ENCODE measurements at places on chromosomes 11 and 22.

GRCh38 chr11:27820249-27820648 is 120.0 kb upstream of the BDNF start:
- no peak for DNase-seq

GRCh38 chr22:50012211-50013181 is at the start of gene IL17REL:
Gene IL17REL (minus strand): TSS chr22:50012765. CDS start chr22:50012646, 119 bp downstream.
- DNase-seq = no peak

DNA sequence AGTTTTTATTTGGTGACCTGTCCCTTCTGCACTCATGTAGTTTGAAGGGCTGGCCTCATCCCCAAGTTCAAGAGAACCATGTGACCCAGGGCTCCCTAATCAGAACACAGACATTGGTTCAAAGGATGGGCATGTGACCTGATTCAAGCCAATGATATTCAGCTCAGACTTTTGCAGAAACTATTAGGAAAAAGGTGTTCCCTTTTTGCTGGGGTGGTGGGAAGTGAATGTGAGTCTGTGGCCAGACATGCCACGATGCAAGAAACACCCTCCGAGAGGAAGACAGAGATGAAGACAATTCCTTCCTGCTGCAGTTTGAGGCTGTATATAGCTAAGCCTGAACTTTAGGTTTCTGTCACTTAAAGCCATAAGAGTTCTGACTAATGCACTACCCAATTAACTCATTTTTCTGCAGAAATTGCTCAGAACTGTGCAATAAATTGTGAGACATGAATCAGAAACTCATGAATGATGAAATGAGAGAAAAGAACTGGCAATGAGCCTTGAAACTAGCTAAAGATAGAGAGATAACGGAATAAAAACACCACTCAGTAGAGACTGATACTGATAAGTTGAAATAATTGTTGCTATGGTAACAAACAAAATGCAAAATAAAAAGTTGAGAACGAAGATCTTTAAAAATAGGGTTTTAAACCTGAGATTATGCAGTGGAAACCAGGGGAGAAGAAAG is 9.2 kb upstream of the MAPK1 start:
- DNase-seq = no peak

DNA sequence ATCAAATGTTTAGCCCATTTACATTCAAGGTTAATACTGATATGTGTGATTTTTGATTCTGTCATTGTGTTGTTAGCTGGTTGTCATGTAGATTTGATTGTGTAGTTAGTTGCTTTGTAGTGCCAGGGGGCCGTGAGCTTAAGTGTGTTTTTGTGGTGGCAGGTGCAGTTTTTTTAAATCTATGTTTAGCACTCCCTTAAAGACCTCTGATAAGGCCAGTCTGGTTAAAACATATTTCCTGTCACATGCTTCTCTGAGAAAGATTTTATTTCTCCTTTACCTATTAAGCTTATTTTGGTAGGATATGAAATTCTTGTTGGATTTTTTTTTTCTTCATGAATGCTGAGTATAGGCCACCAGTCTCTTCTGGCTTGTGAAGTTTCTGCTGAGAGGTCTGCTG is 540.6 kb downstream of the LUZP2 start:
- DNase-seq = no peak

DNA sequence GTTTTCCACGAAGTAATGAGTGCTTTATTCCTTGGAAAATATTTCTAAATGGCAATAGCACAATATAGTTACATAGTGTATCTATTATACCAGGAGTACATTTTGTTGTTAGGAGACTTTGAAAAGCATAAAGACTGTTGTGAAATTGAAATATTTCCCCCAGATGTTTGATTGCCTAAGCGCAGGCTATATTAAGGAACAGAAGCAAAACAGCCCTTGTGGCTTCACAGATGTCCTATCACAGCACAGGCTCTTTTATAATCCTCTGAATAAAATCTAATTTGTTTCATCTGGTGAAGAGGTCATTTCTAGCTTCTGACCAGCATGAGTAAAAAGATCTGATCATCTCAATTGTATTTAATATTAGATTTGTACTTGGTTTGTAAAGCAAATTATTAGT is 48.2 kb downstream of the BSX start:
- no peak for DNase-seq

DNA sequence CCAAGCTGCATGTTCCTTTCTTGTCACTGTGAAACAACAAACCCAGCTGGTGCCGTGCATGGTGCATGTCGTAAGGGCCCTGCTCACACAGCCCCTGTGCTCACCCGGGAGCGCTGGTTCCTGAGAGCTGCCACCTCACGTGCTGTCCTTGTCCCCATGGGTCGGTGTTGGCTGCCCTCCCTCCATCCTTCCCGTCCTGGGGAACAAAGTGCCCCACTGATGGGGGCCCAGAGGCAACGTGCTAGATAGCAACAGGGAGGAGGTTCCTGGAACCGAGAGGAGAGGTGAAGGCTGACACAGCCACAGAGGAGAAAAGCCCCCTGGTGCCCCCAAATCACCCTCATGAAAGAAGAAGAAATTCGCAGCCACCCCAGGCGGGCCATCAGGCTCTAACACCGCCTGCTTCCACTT is 56.6 kb upstream of the SLC22A12 start:
- no peak for DNase-seq

DNA sequence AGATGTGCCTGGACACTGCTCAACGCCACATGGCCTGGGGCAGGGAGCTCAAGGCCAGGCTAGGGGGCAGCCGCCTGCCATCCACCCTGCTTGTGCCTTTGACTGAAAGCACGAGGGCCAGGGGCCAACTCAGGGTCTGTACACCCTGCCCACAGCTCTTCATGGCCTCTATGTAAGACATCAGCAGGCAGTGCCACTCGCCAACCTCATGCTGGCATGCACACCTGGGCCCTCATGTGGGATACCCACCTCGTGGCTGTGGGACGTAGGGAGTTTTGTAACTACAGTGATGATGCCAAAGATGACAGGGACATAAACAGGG is 25.6 kb downstream of the TBX1 start:
- DNase-seq = no peak

DNA sequence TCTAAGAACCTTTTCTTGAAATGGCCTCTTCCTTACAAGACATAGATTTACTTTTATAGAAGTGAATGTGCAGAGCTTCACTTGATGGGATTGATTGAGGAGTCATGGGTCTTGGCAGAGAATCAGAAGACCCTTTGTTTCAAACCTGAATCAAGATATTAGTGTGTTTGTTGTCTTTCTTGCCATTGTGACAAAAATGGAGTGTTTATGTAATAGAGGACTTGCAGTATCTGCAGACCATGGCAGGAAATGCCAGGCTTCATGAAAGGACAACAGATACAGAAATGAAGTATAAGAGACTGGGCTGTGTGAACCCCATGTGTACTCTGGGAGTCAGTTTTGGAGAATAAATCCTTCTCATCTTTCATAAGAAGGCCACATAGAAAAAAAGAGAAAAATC is 72.9 kb upstream of the HORMAD2 start:
- no peak for DNase-seq

DNA sequence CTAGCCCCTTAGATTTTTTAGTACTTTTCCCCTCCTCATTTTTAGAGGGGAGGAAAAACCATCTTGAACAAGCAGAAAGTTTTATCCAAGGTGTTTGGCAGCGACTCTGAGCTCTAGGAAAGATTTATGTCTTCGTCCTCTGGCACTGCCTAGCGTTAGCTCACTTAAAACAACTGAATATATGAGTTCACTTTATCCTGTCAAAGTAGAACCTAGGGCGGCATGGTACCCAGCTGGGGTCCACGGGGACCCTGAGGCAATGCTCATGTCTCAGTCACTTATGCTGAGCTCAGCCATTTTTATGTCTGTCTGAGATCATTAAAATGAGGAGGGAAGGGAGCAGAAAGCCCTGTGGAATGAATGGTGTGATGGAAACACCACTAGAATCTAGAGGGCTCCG is 14.2 kb upstream of the VSIG10L2 start:
- DNase-seq = no peak

- no peak for DNase-seq
These were observed 526.6 kb downstream of the MN1 start for GRCh38 chr22:27274770-27275449.

GRCh38 chr11:46458491-46458890 is 66.9 kb upstream of the CHRM4 start:
- DNase-seq = no peak

DNA sequence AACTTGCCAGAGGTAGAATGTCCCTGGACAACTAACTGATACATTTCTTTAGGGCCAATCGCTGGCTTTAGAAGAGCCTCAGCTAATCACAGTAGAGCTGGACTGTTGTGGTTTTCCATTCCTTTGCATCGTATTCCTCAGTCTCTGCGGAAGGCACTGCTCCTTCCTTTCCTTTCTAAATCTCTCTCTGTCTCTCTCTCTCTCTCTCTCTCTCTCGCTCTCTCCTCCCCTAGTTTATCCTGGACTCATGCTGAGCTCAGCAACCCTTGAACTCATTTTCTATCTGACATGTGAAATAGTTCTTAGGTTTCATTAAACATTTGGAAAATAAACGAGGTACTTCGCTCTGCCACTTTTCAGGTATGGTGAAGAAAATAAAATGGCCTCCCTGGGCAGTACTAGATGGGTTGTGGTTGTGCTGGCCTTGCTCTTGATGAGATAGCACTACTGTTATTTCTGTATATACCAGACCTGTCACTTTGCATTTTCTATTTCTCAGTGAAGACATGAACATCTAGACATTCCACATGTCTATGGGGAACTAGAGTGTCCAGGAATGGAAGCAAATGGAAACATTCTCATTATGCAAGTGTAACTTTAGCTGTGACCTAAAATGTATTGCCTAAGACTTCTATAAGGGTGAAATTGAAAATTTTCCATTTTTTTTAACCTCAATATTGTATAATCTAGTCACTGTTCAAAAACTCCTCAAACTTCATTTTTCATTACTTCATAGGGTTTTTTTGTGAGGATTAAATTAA is 12.0 kb upstream of the SESN3 start:
- no peak for DNase-seq

- DNase-seq = no peak
These were observed 32.8 kb downstream of the NRXN2 start for GRCh38 chr11:64690235-64690634.

DNA sequence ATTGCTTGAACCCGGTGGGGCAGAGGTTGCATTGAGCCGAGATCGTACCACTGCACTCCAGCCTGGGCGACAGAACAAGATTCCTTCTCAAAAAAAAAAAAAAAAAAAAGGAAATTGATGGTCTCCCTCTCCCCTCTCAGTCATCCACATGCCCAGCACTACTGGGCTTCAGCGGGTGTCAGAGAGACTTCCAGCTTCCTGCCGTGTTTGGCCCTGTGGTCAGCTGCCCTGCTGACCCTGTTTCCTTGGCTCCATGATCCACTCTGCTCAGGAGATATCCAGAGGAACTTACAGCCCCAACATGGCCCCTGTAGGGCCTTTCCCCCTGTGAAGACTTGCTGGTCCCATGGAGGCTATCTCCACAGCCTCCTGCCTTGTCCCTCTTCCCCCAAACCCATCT is 6.1 kb upstream of the PNPLA3 start:
- DNase-seq = peak; percentile 21

- no peak for DNase-seq
These were observed 17.9 kb downstream of the RTN3 start for GRCh38 chr11:63698976-63699733.

DNA sequence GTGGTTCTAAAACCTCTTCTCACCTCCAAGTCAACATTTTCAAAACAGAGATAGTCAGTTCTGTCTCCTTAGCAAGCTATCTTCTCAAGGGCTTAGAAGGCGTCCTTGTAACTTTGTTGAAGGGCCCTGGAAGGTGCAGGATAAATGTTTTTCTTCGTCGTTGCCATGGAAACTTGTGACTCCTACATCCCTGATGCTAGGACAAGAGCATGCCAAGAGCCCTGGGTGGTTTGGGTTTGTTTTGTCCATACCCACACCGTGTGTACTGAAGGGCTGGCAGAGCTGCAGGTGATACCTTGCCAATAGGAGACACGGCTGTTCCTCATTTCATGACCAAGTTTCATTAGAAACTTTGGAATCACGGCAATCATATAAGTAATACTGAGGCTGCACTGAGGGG is 81.6 kb downstream of the GALNT18 start:
- DNase-seq = no peak

- DNase-seq = no peak
These were observed 40.9 kb downstream of the TEAD1 start for GRCh38 chr11:12715131-12715530.

DNA sequence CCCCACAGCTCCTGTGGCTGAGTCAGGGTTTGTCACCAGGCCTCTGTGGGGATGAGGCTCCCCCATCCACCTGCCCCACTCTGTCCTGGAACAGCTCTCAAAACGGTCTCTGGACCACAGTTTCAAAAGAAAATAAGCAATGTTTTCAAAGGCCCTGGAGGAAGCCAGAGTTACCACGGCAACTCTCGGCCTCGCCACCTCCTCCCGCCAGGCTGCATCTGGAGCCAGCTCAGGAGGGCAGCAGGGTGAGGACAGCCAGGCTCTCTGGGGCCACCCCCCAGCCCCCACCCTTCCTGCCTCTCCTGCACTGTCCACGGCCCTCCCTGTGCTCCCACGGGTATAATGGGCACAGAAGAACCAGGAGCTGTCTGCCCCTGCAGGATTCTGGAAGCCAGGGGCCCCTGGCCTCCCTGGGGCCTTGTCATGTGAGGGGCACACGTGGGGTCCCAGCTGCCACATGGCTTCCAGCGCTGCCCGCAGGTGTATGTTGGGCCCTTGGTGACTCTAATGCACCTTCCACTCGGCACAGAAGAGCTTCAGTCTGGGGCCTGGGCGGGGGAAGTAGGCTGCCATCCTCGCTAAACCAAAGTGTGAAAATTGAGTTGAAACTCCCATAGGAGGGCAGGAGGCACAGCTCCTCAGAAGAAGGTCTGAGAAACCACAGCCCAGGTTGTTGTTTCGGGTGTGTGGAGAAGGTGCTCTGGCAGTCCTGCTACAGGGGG is 10.3 kb downstream of the CD81 start:
- DNase-seq = no peak

- DNase-seq = no peak
These were observed 2.7 kb upstream of the CLMP start for GRCh38 chr11:123197711-123198110.

- no peak for DNase-seq
These were observed 18.1 kb downstream of the RASD2 start for GRCh38 chr22:35558719-35559118.

DNA sequence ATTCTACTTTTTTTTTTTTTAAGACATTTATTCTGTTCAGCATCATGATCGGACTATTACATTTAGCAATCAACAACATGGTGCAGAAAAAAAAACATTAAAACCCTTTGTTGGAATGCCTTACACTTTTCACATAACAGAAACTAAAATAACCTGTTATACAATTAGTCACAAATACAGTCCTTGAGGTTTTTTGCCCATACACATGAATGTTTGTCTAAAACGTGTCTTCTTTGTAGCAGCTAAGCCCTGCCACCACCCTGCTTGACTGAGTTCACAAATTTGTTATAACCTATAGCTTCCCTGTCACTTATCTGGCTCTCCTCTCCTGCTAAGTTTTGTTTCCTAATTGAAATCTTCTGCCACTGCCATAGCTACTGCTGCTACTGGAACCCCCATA is 75.4 kb upstream of the ARHGAP20 start:
- DNase-seq = no peak
